ENCODE measurements at places on chromosomes 4 and X.

DNA sequence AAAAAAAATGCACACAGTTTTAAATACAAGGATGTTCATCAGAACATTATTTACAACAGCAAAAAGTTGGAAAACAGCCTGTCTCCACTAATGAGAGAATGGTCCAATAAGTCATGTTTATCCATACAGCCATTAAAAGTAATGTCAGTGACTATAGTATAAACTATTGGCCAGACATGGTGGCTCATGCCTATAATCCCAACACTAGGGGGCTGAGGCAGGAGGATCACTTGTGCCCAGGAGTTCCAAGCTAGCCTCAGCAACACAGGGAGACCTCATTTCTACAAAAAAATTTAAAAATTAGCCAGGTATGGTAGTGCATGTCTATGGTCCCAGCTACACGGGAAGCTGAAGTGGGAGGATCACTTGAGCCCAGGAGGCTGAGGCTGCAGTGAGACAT is 48.1 kb upstream of the IL13RA1 start:
- no peak for DNase-seq

GRCh38 chr4:166341992-166342391 is 469.0 kb downstream of the TLL1 start:
- DNase-seq, result no peak

DNA sequence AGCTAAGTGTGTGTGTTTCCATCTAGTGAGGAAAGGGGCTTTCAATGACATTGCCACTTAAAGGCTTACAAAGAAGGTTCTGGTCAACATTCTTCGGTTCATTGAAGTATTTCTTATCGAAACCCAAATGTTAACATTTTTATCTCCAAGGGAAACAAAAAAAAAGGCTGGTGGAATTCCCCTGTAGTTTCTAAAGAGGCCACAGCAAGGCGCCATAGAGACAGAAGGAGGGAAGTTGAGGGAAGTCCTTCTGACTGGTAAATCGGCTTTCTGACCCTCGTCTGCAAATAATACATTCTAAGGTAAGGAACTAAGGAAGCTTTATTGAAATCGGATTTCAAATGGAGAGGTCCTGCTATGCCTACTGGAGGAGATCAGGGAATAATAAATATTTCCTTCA is 1.7 kb upstream of the ZFP42 start:
- no peak for DNase-seq

GRCh38 chr4:635851-636627 is 10.7 kb downstream of the PDE6B start:
- no peak for DNase-seq

GRCh38 chr4:107497054-107497453 is 223.0 kb downstream of the PAPSS1 start:
- no peak for DNase-seq

DNA sequence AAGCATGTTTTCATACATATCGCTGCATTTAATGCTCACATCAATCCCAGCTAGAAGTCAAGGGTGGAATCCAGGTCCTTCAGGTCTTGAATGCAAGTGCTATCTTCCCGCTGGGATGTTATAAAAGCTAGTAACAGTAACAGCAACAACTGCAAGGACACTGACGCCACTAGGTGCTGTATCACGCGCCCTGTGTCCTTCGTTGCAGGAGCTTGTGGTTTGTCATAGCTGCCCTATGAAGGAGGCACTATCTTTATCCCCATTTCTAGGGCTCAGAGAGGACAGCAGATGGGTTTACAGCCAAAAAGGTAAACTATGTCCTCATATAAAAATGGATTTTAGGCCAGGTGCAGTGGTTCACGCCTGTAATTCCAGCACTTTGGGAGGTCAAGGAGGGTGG is 202.9 kb downstream of the NSUN7 start:
- no peak for DNase-seq

DNA sequence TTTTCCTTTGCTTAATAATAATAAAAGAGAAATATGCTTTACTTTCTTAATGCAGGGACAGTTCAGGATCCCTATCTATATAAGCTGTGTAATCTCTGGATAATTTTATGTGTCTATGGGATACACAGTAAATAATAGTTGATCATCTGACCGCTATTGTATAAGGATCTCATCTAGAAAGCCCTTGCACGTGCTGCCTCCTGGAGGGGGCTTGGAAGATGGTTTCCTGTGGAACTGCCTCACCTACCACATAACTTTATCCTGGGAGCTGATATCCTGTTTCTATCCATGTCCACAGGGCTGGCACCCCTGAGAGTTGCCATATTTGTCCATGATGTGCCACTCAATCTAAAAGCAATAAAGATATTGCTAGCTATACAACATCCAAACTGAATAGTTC is 139.3 kb upstream of the FRMPD4 start:
- DNase-seq, result no peak

DNA sequence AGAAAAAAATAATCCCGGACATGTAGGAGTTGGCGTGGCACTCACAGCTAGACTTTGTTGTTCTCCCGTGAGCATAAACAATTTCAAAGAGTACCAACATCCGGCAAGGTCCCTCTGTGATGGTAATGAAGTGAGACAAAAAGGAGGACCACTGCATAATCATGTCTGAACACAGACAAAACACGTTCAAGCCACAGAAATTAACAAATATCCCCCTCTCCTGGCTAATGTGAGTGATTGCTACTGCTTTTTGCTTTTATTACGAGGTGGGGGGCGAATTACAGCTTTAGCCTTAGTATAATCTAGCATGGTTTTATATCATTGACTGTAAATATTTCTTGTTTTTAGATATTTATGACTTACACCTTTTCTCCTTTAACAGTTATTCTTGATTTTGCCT is 118.5 kb downstream of the PLS3 start:
- no peak for DNase-seq

DNA sequence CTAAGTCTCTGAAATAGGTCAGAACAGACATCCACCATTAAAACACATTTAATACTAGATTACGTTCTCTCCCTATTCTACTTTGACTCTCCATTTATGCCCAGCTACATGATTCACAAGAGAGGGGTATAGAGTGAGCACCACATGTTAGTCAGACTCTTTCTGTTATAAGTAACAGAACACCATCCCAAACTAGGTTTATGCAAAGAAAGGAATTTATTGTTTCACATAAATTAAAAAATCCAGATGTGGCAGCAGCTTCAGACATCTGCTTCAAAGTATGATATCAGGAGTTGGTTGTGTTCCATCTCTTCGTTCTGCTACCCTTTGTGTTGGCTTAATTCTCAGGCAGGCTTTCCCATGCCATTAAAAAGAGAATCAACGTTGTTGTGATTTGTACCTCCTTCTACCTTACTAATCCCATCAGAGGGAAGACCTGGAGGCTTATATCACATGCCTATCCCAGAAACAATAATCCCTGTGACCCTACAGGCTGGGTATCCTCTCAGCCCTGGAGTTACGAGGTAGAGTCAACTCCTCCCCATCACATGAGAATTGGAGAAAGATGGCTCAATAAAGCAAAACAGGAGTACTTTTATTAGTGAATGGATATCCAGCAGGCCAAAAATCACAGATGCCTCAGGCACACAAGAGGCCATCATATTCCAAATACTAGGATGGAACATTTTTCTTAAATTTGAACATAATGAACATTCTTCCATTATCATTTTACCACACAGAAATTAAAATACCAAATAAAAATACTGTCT is 163.2 kb downstream of the SLC7A11 start:
- DNase-seq, result no peak

GRCh38 chrX:131393426-131393825 is 104.3 kb upstream of the IGSF1 start:
- DNase-seq, result no peak

- DNase-seq, result no peak
Observed at GRCh38 chr4:148216866-148217814, 225.1 kb downstream of the NR3C2 start.

DNA sequence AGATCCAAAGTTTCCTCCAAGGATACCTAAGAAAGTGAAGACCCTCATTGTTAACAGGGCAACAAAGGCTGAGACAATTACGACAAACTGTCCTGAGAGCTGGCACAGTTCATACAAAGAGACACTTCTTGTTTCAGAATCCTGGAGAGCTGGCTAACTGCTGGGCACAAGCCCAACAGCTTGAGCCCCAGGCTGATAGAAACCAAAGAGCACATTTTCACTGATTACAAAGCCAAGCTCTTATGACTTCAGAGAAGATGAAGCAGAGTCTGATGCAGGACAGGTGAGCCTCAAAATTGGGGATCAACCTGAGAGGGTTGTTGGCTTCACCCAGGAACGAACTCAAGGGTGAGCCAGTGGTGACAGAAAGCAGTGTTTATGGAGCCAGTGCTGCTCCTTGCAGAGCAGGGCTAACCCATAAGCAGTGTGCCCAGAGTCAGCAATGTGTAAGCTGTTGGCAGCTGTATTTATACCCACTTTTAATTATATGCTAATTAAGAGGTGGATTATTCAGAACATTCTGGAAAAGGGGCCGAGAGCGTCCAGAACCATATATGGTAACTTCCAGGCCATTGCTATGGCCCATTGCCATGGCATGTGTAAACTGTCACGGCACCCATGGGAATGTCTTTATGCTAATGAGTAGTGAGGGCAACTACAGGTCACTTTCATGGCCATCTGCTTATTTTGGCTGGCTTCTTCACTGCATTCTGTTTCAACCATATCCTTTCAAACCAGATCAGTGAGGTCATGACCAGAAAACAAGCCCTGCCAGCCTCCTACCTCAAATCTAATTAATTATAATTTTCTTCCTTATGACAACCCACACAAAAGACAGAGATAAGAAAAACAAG is 183.7 kb downstream of the EVC2 start:
- DNase-seq, result no peak

DNA sequence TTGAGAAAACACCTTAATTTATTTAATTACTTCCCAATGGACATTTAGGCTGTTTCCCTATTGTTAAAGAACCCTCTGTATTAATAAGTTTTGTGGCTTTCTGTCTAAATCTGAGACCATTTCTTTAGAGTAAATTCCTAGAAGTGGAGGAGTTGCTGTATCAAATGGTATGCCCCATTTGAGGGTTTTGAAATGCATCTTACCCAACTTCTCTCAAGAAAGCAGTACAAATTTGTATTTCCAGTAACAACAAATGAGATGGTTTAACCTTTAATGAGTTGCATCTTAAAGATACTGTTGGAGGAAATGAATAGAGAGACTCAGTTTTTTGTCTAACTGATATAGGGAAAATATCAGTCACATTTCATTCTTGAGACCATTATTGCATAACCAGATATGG is 70.5 kb upstream of the CBLL2 start:
- DNase-seq, result no peak

- DNase-seq, result no peak
Observed at GRCh38 chr4:162675661-162676060, 491.0 kb downstream of the NAF1 start.

DNA sequence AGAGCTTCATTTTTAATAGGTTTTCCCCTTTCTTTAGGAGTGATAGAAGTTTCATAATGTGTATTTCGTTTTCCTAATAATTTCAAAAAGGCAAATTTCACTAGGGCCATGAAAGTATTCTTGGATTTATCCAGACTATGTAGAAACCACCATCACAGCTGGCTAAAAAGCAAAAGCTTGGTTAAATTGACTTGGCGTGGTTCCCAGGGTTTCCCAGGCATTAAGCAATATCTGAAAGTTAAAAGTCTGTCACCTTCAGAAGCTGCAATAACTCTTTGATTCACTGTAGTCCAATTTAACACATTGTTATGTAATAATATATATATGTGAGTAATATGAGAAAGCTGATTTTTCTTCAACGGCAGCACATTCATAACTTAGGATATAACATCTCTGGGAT is 38.3 kb downstream of the NDNF start:
- no peak for DNase-seq

- no peak for DNase-seq
Observed at GRCh38 chr4:112926819-112927218, 122.6 kb upstream of the ANK2 start.

DNA sequence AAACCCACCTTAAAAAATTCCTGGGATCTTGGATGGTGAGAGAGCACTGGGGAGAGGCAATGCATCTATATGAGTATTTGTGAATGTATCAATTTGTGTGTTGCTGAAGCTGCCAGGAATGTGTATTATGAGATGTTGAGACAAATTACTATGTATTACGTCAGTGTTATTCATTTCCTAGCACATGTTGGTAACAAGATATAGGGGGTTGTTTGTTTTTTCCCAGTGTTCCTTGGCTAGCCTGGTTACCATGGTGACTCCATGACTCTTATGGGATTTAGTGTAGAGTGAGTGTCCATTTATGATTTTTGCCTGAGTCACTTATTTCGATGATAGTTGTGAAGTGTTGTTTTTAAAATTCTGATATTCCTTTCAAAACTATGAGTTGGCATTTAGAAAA is 65.6 kb downstream of the RAB40A start:
- no peak for DNase-seq

GRCh38 chrX:120660637-120661036 is 30.8 kb upstream of the C1GALT1C1 start:
- DNase-seq, result no peak

- DNase-seq, result no peak
Observed at GRCh38 chrX:66638591-66639500, at the start of gene EDA2R. TSS of gene EDA2R (minus strand) at chrX:66639078. CDS start at chrX:66616020, 23,058 bp downstream.

DNA sequence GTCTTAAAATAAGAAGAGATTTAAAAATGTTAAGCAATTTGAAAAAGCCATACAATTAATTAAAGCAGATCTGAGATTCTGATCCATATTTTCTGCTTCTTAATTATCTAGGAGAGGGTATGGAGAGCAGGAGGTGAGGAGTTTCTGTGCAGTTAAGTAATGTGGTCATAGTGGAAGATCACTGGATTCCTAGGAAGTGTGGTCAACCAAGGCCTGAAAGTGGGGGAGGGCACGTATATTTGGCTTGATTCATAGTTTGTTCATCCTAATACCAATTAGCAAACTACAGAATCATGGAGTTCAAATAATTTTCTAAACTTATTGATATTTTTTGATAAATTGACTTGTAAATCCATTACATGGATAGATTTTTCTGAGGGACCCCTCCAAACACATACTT is 768.3 kb downstream of the RAPGEF2 start:
- no peak for DNase-seq

- DNase-seq, result no peak
Observed at GRCh38 chrX:131827935-131828334, 195.2 kb upstream of the STK26 start.

DNA sequence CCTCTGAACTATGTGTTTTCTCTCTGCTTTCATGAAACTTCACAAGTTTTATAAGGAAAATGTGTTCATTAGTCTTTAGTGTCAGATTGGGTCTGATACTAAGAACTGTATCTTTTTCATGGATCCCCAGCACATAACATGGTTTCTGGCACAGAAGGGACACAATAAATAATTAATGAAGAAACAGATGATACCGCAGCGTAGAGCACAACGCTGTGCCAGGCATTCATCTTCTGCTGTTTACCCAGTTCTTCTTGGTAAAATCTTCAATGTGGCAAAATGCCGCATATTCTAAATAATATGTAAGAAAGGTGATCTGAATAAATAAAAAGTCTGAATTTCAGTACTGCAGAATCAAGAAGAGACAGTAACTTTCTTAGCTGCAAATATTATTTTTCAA is 12.3 kb downstream of the SCARB2 start:
- no peak for DNase-seq

DNA sequence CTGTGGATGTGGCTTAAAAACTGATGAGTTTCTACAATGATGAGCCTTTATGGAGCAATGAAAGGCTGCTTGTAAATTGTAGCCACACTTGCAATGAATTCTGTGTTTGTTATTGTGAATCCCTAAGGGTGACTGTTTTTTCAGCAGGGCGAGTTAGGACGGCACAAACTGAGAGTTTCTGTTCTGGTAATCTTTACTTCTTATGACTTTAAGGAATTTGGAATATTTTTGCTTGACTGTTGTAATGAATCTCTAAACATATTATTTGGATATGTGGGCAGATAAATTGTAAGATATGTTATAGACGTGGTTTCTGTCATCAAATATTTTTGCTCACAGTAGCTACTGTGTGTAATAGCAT is 22.2 kb downstream of the RBPJ start:
- no peak for DNase-seq
